ENCODE measurements at places on chromosomes 1 and 21.

GRCh38 chr1:45275054-45275453 lies 51.6 kb upstream of the HPDL start:
- no peak for DNase-seq

DNA sequence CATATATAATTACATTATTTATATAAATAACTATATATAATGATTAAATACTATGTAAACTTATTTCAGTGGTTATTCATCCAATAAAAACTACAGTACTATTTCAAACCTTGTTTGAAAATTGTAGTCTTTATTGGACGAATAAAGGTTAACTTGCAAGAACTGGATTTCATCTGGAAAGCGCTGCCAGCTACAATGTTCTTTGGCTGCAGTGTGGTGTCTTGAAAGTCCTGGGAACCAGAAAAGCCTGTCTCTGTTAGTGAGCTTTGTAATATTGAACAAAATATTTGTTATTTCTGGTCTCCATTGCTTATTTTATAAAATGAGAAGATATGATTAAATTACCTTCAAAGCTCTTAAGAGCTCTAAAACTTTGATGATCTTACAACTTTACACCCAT lies 763.6 kb downstream of the ADGRL2 start:
- no peak for DNase-seq

- peak; percentile 91 for DNase-seq
These were observed 41.0 kb downstream of the DEGS1 start for GRCh38 chr1:224223819-224224714.

DNA sequence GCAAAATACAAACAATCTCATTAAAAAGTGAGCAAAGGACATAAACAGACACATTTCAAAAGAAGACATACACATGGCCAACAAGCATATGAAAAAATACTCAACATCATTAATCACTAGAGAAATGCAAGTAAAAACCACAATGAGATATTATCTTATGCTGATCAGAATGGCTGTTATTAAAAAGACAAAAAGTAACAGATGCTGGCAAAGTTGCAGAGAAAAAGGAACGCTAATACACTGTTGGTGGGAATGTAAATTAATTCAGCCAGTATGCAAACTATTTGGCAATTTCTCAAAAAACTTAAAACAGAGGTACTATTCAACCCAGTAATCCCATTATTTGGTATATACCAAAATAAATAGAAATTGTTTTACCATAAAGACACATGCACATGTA lies 32.2 kb upstream of the TNFSF18 start:
- no peak for DNase-seq

DNA sequence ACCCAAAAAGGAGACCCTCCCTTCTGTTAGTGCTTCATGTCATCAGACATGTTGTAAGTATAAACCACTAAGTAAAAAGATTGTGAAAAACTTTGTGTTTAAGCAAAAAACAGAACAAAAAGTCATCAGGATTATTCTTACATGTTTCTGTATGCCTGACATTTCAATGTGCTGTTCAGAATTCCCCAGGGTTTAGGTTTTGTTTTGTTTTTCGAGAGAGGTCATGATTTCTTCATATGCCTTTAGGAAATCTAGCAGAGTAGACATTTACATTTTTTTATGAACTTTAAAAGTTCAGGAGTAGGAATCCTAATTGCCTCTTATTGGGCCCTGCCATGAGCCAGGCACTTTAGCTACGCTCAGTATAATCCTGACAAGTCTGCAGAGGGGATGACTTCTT lies 85.3 kb downstream of the VPS13D start:
- no peak for DNase-seq

DNA sequence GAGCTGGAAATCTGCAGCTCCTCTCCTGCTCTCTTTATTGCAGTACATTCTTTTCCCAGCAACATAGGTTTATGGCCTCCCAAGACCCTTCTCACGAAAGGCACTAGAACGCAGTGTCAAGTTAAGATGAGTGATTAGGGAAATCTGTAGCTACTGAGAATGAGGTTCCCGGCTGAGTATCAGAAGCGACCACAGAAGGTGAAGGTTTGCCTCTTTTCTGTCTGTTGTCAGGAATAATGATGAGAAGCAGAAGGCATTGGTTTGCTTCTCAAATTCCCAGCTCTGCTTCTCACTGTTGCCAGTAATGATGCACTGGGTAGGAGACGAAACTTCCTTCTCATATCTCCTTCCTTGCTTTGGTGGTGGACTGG lies 128.4 kb downstream of the NTMT2 start:
- DNase-seq: no peak

- no peak for DNase-seq
These were observed 10.6 kb downstream of the HCRTR1 start for GRCh38 chr1:31627930-31628559.

GRCh38 chr1:159827549-159827948 lies 876 bp downstream of the SLAMF8 start:
- no peak for DNase-seq

DNA sequence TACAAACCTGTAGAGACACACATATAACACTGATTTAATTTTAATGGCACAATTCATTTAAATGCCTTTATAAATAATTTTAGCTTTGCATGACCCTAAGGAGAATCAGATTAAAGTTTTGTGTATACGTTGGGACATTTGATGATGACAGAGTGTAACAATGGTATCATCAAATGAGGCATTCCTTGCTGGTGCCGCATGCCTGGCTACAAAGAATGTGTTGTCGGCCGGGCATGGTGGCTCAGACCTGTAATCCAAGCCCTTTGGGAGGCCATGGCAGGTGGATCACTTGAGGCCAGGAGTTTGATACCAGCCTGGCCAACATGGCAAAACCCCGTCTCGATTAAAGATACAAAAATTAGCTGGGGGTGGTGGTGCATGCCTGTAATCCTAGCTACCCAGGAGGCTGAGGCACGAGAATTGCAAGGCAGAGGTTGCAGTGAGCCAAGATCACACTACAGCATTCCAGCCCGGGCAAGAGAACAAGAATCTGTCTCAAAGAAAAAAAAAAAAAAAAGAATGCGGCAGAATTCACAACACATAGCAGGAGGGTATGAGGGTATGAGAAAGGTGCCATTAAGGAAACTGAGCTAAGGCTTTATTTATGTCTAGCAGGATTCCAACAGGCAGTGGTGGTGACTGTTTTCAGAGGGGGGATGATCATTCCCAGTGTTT lies 58.9 kb downstream of the PTPN14 start:
- DNase-seq: no peak

DNA sequence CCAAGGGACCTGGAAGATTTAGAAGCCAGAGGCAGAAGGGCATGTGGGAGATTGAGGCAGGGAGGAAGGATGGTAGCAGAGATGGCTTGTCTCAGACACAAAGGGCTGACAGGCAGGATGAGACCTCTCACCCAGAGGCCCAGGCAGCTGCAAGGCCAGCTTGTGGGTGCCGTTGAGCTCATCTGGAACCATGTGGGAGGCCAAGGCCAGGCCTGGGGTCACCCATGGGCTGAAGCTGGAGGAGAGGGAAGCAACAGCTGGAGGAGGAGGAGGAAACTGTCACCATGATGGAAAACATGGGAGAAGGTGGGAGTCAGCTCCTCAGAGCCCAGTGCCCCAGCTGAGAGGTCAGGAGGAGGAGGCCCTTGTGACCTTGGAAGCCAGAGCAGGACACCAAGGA lies 6.4 kb downstream of the CRABP2 start:
- DNase-seq: no peak

DNA sequence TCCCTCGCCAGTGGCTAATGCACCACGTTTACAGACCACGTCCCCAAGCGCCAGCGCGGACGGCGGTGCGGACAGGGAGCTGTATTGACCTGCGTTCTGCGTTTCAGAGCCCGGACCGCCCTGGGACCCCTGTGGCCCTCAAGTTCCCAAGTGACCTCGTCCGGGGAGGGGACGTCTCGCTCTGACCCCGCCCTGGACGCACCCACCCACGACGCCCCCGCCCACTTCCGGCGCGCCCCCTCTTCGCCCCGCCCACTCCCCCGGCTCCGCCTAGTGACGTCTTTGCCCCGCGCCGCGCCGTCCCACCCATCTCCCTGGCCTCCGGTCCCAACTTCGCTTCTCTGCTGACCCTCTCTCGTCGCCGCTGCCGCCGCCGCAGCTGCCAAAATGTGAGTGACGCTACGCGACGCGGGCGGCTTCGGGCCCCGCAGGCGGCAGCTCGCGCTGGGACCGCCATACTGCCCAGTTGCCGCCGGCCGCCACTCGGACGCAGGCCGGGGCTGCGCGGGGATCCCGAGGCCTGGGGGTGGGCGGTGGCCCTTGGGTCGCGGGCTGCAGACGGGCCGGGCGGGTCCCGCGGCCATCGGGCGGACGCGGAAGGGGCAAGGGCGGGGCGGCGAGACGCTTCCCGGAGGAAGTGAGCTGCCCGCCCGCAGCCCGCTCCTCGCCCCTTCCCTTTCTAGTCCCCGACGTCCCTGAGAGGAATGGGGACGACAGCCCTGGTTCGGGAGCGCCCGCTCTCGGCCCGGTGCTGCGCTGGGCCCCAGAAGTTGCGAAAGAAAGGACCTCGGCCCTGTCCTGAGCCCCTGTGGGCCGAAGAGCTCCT lies at the start of gene VAMP3:
TSS of gene VAMP3 (plus strand) at position 300 of the 826 bp plus-strand sequence. CDS start at position 388, 88 bp downstream.
- DNase-seq: peak; percentile 76

- DNase-seq: no peak
These were observed 52.9 kb upstream of the CITED4 start for GRCh38 chr1:40914927-40915569.

DNA sequence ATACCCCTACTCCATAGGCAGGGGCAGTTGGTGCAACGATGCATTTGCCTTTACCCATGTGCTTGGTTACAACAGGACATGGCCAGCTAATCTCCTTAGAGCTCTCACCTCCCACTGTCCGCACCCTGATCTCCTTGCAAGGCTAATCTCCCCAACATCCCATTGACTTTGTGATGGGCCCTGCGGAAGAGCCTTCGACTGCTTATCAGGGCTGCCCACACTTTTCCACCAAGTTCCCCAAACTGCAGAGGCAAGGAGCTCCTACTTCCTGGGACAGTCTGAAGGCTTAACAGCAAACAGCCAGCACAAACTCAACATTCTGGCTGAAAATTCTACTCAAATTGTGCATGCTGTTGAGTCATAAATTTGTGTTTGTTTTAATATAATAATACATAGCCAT lies 36.0 kb downstream of the C1orf94 start:
- no peak for DNase-seq

GRCh38 chr21:15793550-15794235 lies 63.9 kb downstream of the USP25 start:
- no peak for DNase-seq

DNA sequence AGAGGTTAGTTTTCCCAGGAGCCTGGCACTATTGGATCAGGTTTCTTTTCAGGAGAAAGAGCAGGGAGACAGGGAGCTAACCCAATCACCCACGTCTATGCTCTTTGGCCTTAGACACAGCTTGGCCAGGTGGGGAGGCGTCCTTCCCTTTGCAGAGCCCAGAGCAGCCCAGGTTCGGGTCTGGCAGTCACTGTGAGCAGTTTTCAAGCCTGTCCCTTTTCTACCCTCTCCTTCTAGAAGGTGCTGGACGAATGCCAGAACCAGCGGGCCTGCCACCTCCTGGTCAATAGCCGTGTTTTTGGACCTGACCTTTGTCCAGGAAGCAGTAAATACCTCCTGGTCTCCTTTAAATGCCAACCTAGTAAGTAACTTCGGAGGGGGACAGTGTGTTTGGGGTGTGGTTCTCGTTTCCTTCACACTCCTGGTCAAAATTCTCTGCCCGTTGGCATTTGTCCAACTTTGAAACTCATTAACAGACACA lies 44.9 kb downstream of the EVA1C start:
- DNase-seq: peak; percentile 60

DNA sequence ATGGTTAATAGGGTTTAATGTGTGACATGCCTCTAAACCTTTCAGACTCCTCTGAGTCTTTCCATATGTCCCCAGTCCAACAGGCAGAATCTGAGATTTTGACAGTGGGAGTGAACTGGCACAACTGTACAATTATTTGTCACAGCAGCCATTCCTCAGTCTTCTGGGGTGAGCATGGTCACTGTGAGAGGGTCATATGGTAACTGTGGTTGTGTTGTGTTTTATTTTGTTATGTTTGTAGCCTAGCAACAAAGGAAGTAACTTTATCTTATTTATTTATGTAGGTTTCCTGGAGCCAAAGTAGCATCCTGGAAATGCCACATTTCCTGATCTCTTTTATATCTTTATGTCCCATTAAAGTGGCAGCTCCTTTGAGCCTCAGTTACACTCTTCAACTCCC lies 1067.9 kb downstream of the TTLL7 start:
- no peak for DNase-seq

DNA sequence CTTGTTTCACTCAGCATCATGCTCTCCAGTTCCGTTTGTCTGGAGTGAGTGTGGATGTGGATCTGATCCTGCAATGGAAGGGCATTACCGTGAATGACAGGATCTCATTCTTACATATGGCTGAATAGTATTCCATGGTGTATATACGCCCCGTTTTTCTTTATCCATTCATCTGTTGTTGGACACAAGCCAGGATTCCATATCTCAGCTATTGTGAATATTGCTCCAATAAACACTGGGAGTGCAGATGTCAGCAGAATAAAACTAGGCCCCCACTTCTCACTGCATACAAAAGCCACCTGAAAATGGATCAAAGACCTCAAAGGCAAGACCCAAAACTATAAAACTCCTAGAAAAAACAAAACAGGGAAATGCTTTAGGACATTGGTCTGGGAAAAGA lies 120.3 kb upstream of the TMPRSS2 start:
- DNase-seq: no peak

- no peak for DNase-seq
These were observed 481.8 kb upstream of the NFIA start for GRCh38 chr1:60600532-60600931.

GRCh38 chr1:234597894-234598293 lies 12.1 kb downstream of the IRF2BP2 start:
- DNase-seq: peak; percentile 82

DNA sequence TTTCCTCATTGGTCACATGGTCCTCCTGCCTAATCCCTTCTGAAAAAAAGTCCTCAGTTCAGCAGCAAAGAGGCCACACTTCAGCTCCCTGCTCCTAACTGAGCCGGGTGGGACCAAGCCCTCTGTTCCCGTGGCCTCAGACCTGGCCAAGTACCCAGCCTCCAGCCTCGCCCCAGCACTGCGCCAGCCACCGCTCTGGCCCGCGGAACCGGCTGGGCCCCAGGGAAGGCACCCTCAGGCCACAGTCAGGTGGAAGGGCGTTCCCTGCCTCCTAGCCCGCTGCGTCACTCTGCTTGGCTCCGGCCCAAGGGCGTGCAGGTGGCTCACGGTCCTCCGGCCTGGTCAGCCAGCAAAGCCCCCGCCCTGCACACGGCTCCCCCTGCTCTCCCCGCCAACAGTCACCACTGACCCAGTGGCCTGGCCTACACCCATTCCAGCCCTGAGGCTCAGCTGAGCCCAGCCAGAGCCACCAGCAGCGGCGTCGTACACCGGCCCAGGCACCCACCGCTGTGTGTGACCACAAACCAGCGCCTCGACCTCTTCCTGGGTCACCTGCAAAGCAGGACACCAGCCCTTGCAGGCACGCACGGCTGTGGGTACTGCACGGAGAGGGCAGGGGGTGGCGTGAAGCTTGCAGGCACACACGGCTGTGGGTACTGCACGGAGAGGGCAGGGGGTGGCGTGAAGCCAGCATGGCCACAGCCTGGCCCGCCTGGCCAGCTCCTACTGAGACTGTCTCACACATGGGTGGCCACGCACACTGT lies 19.4 kb downstream of the NADK start:
- DNase-seq: peak; percentile 80
